Effector memory CD8-positive, alpha-beta T cell (primary cell): ENCODE measurements at places on chromosomes 4 and X.
A peak's percentile ranks its signal among the peaks of the same experiment; 100 is the strongest.

DNA sequence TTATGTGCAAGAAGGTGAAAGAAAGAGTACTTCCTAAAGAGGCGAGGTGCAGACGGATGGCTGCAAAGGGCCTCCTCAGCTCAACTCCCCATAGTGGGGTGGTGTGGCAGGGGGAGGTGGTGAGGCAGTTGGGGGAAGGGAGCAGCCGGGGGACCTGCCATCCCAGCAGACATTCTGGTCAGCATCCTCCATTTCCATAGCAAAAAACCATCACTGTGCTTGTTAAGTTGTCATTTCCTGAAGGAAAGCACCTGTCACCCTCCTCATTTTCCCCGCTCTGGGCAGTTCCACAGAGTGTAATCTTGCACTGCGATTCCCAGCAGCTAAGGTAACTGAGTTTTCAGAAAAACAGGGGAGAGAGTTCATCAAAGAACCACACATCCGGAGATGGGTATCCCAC is 51.5 kb downstream of the TSPAN5 start:
- no peaks in the 10 kb centered on the region for H3K27me3 ChIP-seq
- H3K4me3 ChIP-seq: no peak overlapping the region

DNA sequence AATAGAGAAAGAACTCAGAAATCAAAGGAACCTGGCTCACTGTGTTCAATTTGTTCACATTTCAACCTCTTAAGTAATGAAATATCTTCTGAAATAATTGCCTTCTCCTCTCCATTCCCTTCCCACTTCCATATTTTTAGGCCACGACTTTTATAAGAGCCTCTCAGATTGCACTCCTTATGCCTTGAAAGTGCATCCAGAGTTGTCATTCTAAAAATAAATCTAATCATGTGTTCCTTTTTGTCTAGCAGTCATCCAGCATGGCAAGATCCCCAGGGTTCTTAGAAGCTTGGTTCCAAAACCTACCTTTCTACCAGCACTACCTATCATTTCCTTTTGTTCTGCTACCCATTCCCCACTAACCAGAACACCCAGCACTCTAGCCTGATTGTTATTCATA is 42.4 kb upstream of the RPA4 start:
- H3K4me3 ChIP-seq: no peak overlapping the region
- no peak overlapping the region for H3K27ac ChIP-seq
- H3K4me1 ChIP-seq: peaks cover 9% of the 10 kb centered on the region
- no peak for DNase-seq

GRCh38 chr4:103018391-103019307 is 856 bp downstream of the SLC9B1 start:
- peak overlapping the region; percentile 98 for H3K27ac ChIP-seq
- H3K27me3 ChIP-seq: no peaks in the 10 kb centered on the region
- H3K4me3 ChIP-seq: peak overlapping the region; percentile 87
- DNase-seq: no peak

GRCh38 chr4:1199556-1200331 is 27.4 kb upstream of the SPON2 start:
- peaks cover 57% of the 10 kb centered on the region for H3K4me1 ChIP-seq
- peaks cover 68% of the 10 kb centered on the region for H3K36me3 ChIP-seq
- H3K27ac ChIP-seq: peak overlapping the region; percentile 99
